ENCODE measurements at places on chromosomes 3 and 15.

DNA sequence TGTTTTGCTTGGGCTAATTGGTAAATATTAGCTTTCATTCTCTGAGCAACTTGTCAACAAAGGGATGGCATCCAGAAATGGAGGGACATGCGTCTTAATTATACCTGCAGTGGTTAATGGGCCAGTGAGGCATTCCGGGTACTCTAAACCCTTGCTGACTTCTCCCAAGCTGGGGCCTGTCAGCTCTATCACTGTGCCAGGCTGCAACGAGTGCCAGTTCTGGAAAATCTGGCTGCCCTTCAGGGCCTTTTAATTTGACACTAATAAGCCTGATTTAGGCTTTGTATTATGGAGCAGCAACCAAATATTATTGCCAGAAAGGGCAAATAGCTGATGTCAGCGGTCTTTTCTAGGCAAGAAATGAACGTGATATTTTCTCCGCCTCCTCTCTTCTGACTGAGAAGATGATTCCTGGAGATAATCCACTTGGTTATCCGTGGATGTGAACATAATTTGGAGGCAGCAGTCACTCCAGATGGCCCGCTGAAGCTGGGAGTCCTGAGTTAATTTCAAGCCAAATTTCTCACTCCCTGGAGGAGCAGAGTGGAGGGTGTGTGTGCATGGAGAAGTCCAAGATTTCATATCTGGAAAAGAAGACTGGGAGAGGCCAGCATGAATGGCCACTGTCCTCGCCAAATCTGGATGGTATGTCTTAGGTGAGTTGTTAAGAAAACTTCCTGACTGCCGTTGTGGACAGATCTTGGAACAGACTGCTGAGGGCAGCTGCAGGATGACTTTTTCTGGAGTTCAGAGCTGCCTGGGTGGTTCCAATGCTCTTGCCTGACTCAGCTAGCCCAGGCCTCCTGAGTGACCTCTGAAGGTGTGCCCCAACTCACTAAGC is 44.4 kb upstream of the PSMD6 start:
- DNase-seq = no peak

DNA sequence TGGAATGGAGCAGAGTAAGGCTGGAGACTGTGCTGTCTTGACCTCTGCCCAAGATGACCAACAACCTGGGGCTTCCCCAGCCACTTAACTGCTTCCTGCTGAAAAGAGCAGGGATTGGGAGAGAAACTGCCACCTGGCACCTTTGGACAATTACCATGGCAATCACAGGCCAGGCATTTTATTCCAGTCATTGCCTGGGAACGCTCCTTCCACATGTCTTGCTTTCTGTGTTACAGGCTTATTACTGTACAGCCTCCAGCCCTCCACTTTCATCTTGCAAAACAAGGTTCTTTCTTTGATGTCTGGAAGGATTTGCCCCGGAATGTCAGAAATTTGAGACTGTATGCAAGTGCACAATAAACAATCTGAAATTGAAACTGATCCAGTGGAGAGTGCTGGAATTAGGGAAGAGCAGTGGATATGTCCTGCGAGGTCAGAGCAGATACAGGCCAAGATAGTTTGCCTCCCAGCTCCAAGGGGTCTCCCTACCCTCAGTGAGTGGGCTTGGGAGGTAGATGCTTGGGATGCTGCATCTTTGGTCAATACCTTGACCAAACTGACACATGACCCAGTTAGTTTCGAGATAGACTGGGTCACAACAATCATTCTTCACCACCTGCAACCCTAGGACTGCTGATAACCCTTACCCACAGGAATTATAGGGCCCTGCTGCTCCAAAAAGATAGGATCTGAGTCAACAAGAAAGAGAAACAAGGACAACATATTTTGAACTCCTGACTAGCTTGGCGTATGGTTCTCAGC is 2.7 kb downstream of the PPP1R14D start:
- no peak for DNase-seq

- DNase-seq = no peak
These were observed 78.5 kb downstream of the CHCHD6 start for GRCh38 chr3:126782536-126782935.

- DNase-seq = no peak
These were observed 449.1 kb downstream of the IL5RA start for GRCh38 chr3:2661078-2661477.

- no peak for DNase-seq
These were observed 108.8 kb downstream of the THSD4 start for GRCh38 chr15:71224024-71224423.

Data from SIG-M5 (cell line).